ENCODE measurements at places on chromosomes 4 and X. TPM values are rescaled to one million over a fixed set of nuclear protein-coding genes. Genes with fewer than 3 reads are reported as not detected.

WDR17 gene
- total RNA-seq = 3.2 TPM

GRIA2 gene
- total RNA-seq = not detected

ZNF674 gene
- total RNA-seq = 5.9 TPM

CMC4 gene
- 6.6 TPM for total RNA-seq

GYPB gene
- not detected for total RNA-seq

HSFX1 gene
- 1.4 TPM for total RNA-seq

FAM199X gene
- total RNA-seq = 16.0 TPM

XPNPEP2 gene
- 0.93 TPM for total RNA-seq

GPRASP1 gene
- 5.5 TPM for total RNA-seq

TSPAN7 gene
- 74.8 TPM for total RNA-seq

FRMD7 gene
- not detected for total RNA-seq

PNMA5 gene
- not detected for total RNA-seq

ADGRA3 gene
- 18.5 TPM for total RNA-seq

ARX gene
- not detected for total RNA-seq

CT45A2 gene
- total RNA-seq = not detected

NCAPG gene
- total RNA-seq = 0.84 TPM

EFHC2 gene
- 0.17 TPM for total RNA-seq

FAM193A gene
- 28.9 TPM for total RNA-seq

CCDC110 gene
- 0.75 TPM for total RNA-seq

HTN3 gene
- not detected for total RNA-seq

CXCL1 gene
- total RNA-seq = 8.2 TPM

CYTL1 gene
- 11.5 TPM for total RNA-seq

PDLIM3 gene
- 24.4 TPM for total RNA-seq

SPON2 gene
- total RNA-seq = 43.9 TPM

ERVMER34-1 gene
- 1.0 TPM for total RNA-seq

TBX22 gene
- not detected for total RNA-seq

RAB39B gene
- 0.75 TPM for total RNA-seq

ZRSR2 gene
- 9.5 TPM for total RNA-seq

IKBKG gene
- 33.4 TPM for total RNA-seq

PDHA1 gene
- 114 TPM for total RNA-seq

SYTL4 gene
- 16.4 TPM for total RNA-seq

CENPVL2 gene
- not detected for total RNA-seq

SLC25A53 gene
- 13.6 TPM for total RNA-seq

HDX gene
- 4.5 TPM for total RNA-seq

HHIP gene
- 247 TPM for total RNA-seq

POU4F2 gene
- not detected for total RNA-seq

FHIP1A gene
- total RNA-seq = 18.4 TPM

ODAPH gene
- not detected for total RNA-seq

BANK1 gene
- total RNA-seq = 12.6 TPM

KIAA1210 gene
- not detected for total RNA-seq

FDCSP gene
- total RNA-seq = not detected

PSAPL1 gene
- 0.14 TPM for total RNA-seq

CT83 gene
- not detected for total RNA-seq

CLDN24 gene
- not detected for total RNA-seq

Measured in upper lobe of right lung (tissue), 1 donor.